H9 (cell line): ENCODE measurements at places on chromosomes 5 and 9.

DNA sequence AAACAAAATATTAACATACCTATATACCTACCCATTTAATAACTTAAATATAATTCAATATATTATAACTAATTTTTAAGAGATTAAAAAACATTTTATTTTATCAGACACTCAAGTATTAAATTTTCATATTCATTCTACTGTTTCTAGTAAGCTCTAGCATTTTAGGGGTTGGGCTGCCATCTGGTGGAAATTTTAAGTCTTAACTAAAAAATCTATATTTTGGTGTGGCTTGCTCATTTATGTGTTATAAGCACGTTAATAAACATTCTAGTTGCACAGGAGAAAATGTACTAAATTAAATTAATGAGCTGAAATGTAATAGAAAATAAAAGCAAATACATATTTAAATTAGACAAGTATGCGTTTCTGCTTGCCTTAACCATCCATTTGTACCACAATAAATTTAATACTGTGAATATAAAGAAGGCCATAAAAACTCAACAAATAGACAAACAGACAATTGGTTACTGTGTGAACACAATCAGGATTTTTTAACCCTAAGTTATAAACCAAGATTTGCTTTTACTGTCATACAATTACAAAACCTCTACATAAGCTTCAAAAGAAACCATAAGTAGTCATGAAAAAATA lies 1728.3 kb upstream of the CDH9 start:
- no peak for DNase-seq

- no peak for DNase-seq
These were observed 163.7 kb downstream of the COL23A1 start for GRCh38 chr5:178426326-178427130.

- no peak for DNase-seq
These were observed 12.4 kb downstream of the CARD19 start for GRCh38 chr9:93108291-93109041.

DNA sequence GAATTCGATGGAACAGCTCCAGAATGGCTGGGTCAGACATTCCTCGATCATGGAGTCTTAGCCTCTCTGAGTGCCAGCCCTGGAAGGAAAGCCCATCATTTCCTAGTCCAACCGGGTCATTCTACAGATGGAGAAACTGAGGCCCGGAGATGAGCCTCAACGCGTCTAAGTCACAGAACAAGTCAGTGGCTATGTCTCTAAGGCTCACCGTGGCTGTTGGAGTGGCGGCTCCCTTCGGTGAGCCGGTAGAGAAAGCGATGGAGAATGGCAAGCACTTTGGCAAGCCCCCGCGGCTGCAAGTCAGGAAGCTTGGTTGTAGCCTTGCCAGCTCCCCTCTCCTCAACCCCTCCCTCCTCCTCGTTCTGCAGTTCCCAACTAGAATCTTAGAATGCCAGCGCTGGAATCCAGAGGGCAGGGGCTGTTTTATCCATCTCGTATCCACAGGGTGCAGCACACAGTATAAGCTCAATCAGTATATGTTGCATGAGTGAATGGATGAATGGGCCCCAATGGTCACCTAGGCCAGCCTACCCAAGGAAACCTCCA lies 438 bp upstream of the ARSI start:
- peak; percentile 59 for DNase-seq
